CD4-positive, alpha-beta T cell treated with Interleukin-21 for 1 hour (primary cell): ENCODE measurements at places on chromosomes 3 and 15.

DNA sequence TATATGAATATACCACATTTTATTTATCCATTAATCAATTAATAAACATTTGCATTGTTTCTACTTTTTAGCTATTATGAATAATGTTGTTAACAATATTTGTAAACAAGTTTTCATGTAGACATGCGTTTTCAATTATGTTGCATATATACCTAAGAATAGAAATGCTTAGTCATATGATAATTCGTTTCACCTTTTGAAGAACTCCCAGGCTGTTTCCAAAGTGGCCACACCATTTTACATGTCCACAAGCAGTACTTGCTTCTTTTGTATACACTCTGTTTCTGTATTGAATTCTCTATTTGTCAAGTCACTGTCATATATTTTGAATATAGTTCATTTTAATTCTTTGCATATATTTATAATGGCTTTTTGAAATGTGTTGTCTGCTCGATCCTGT is 206.9 kb upstream of the ZBTB20 start:
- no peak for DNase-seq

- no peak for DNase-seq
Measured at GRCh38 chr3:76026379-76026778, 241.0 kb upstream of the ZNF717 start.

DNA sequence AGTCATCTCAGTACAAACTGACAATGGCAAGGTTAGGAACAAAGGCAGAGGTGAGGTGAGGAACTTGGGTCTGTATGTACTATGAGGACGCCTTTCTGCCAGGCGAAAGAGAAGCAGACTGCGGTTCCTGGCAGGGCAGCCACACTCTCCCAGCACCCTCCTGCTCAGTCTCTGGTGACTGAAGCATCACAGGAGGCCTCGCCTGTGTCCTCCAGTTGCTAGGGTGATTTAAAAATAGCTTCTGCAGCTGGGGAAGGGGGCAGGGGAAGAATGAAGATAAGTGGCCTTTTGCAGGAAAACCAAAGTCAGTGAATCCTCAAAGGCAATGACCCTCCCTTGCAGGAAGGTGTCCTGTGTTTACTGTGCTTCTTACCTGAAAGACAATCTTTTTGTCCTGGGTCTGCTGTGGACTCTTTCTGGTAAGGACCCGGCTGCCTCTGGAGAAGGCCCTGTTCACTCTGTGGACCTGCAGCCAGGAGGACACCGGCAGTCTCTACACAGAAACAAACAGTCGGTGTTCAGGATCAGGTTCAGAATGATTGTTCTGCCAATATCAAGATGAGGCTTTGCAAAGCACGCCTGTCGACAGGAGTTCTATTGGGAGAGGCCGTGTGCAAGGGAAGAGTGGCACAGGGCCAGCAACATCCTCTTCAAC is 65.7 kb upstream of the DGKG start:
- DNase-seq, result no peak

DNA sequence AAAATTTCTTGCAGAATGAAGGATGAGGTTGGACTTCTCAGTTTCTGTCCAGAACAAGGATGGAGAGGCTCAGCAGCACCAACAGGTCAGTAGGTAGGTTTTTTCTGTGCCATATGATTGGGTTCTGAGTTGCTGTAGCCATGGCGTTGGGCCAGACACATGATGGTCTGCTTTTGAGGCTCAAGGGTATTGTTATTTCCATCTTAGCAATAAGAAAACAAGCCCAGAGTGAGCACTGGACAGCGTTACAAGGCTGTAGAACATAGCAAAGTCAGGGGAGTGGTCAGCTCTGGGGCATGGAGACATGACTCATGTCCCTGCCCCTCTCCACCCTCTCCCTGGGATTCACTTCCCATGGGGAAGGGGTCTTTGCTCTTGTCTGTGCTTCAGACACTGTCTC is 137.6 kb upstream of the TOPAZ1 start:
- no peak for DNase-seq

DNA sequence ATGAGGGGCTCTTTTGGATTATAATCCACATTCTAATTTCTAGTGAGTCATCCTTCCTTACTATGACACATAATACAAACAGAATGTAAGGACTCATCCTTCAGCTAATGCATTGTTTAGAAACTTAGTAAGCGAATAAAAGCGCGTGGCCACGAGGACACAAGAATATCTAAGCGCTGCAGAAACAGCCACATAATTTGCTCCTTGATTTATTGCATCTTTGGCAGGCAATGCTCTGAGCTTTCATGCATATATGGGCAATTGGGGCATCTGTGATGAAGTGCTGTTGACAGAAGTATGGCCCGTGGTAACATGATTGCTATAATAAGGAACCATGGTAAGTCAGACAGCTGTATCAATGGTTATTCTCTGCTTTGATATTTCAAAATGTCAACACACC is 191.3 kb upstream of the ZNF385D start:
- no peak for DNase-seq

DNA sequence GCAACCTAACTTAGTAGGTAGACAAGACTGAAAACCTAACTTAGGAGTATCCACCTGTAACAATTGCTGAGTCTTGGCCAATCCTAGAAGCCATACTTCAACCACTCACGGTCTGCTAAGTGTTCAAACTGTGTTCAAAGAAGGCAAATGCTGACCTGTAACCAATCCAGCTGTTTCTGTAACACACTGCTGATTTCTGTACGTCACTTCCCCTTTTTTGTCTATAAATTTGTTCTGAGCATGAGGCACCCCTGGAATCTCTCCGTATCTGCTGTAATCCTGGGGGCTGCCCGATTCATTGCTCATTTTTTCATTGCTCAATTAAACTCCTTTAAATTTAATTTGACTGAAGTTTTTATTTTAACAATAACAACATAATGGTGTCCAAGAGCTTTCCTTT is 451.4 kb upstream of the ATP10A start:
- no peak for DNase-seq

GRCh38 chr3:98735761-98736269 is 27.3 kb upstream of the ST3GAL6 start:
- no peak for DNase-seq

DNA sequence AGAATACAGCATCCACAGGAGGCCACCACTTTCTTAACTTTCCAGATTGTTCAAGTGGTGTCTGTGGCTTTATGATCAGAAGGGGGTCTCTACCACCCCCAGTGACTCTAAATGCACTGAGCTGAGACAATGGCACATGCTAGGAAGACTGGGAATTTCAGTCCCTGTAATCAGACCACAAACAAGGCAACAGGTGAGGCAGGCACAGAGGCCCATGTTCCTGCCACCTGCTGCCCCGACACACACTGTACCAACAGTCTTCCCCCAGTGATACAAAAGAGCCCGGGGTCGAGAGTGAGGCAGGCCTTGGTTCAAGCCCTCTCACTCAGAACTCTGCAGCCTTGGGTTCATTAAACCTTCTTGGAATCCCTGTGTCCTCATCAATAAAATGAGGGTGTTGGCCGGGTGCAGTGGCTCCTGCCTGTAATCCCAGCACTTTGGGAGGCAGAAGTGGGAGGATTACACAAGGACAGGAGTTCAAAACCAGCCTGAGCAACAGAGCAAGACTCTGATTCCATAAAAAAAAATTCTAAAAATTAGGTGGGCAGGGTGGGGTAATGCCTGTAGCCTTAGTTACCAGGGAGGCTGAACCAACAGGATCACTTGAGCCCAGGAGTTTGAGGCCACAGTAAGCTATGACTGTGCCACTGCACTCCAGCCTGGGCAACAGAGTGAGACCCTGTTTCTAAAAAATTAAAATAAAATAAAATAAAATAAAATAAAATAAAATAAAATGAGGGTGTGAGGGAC is 55.8 kb downstream of the ADCY5 start:
- DNase-seq, result no peak

GRCh38 chr15:83462953-83463433 is 15.9 kb downstream of the SH3GL3 start:
- no peak for DNase-seq

- no peak for DNase-seq
Measured at GRCh38 chr3:183378951-183379350, 49.5 kb downstream of the MCF2L2 start.

- DNase-seq, result no peak
Measured at GRCh38 chr3:179949412-179949811, 87.3 kb downstream of the PEX5L start.

DNA sequence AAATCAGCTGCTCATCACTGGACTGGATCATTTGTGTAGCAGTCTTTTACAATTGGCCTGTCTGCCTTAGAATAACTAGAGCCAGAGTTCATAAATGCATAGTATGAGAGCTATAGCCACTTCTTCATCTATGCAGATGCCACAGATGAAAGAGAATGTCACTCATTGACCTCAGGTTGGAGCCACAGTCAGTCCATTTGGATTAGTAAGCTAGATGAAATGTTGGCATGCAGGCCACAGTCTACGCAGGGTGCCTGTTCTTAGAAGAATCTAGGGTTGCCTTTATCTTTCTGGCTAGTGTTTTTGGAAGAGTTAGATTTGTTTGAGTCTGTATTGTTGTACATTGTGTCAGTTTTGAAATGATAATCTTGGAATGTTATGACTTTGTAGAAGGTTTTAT is 25.4 kb upstream of the EDEM1 start:
- DNase-seq, result no peak

DNA sequence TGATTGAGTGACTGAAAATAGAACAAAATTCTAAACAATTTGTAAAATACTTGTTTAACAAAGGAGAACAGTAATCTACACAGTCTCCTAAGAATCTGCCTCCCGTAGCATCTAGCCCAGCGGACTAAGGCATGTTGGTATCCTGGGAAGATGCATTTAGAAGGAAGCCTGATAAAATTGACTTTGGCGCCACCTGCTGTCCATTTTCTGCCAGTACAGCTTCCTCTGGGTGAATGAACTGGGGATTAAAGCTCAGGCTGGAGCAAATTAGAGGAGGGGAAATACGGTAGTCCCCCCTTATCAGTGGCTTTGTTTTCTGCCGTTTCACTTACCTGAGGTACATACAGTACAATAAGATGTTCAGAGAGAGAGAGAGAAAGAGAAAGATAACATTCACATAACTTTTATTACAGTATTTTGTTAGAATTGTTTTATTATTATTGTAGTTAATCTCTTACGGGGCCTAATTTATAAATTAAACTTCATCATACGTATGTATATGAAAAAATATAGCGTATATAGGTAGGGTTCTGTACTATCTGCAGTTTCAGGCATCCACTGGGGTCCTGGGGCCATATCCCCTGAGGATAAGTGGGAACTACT is 191.6 kb downstream of the GAP43 start:
- DNase-seq, result peak; percentile 67

- DNase-seq, result no peak
Measured at GRCh38 chr3:117989982-117990381, 1044.7 kb downstream of the IGSF11 start.

DNA sequence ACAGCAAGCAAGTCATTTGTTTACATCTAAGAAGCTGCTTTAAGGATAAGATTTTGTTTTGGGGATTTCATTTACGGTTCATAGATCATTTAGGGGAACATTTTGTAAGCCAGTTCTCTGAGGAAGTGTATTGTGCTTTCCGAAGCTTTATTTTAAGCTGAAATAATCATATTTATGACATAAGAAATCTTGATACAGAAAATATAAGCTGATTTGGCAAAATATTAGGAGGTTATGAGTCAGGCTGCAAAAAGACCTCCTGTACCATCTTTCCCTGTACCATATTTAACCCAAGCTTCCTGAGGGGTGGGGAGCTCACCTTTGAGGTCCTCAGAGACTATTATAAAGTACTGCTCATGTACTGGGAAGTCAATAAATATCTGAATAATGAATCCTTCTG is 8.1 kb upstream of the EIF4E3 start:
- DNase-seq, result no peak

GRCh38 chr3:8650583-8651416 is 6.2 kb upstream of the SSUH2 start:
- no peak for DNase-seq

GRCh38 chr3:184186902-184187207 is 856 bp downstream of the ABCF3 start:
- DNase-seq, result no peak

- DNase-seq, result no peak
Measured at GRCh38 chr3:78255403-78255802, 1215.5 kb downstream of the ROBO2 start.

- no peak for DNase-seq
Measured at GRCh38 chr3:98068824-98069223, 18.1 kb upstream of the OR5AC2 start.

- no peak for DNase-seq
Measured at GRCh38 chr15:59366333-59367021, 6.2 kb downstream of the MYO1E start.

DNA sequence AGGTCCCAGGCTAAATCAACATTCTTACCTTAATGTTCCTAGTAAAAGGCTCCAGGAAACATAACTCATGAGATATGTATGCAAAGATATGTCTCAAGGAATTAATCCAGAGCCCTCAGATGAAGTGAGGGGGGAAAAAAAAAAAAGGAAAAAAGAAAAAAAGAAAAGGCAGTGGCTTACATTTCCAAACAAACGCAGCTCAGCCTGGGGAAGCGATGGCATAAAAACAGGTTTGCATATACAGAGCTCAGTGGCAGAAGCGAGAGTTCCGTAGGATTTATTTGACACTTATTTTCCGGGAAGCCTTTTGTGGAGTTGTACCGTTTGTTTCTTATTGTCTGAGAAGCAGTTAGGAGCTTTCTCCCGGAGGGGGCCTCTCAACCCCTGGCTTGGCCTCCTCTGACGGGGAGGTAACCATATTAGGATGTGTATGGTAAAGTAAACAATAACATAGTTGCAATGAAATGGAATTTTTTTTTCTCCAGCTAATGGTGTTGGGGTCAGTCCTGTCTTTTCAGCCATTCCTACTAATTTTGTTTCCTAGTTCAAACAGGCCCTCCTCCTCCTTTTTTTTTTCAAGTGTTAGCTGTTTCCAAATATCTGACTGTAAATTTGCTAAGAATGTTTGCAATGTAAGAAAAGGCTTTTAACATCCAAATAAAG is 338.6 kb downstream of the FOXP1 start:
- DNase-seq, result no peak

- no peak for DNase-seq
Measured at GRCh38 chr3:67048715-67049074, 50.6 kb downstream of the KBTBD8 start.

- no peak for DNase-seq
Measured at GRCh38 chr3:111739311-111739911, 119.7 kb upstream of the PHLDB2 start.

DNA sequence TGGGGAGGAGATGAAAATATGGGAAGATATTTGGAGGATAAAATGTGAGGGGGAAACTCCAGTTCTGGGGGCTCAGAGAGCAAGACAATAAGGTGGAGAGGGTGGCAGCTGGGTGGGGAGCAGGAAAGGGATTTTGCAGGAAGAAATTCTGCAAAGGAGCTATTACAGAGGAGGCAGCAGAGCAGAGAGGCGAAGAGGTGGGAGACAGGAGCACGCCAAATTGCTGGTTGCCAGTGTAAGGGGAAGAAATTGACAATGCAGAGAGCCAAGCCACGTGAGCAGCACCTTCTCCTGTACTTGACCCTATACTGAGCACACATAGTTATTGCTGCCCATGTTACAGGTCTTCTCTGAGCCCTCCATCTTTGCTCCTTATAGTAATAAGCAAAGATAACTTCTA is 190.3 kb upstream of the ONECUT1 start:
- DNase-seq, result no peak

GRCh38 chr3:15556512-15556911 is 35.0 kb upstream of the COLQ start:
- DNase-seq, result peak; percentile 44

GRCh38 chr15:35444557-35445204 is 101.3 kb downstream of the DPH6 start:
- peak; percentile 27 for DNase-seq
